Testis (tissue), 5 donors: ENCODE measurements at places on chromosomes 16 and 17.
A peak's percentile ranks its signal among the peaks of the same experiment; 100 is the strongest.

GRCh38 chr17:54839447-54839846 is 61.2 kb upstream of the TOM1L1 start:
- H3K27me3 ChIP-seq, result no peaks in the 10 kb centered on the region
- no peaks in the 10 kb centered on the region for H3K4me1 ChIP-seq
- no peak overlapping the region for H3K4me3 ChIP-seq
- H3K27ac ChIP-seq, result no peak overlapping the region
- no peaks in the 10 kb centered on the region for H3K36me3 ChIP-seq

- H3K4me3 ChIP-seq, result no peak overlapping the region
- H3K4me1 ChIP-seq, result peaks cover 4% of the 10 kb centered on the region
- DNase-seq, result no peak
- H3K27ac ChIP-seq, result no peak overlapping the region
Measured at GRCh38 chr16:87548046-87548445, 54.3 kb upstream of the JPH3 start.

DNA sequence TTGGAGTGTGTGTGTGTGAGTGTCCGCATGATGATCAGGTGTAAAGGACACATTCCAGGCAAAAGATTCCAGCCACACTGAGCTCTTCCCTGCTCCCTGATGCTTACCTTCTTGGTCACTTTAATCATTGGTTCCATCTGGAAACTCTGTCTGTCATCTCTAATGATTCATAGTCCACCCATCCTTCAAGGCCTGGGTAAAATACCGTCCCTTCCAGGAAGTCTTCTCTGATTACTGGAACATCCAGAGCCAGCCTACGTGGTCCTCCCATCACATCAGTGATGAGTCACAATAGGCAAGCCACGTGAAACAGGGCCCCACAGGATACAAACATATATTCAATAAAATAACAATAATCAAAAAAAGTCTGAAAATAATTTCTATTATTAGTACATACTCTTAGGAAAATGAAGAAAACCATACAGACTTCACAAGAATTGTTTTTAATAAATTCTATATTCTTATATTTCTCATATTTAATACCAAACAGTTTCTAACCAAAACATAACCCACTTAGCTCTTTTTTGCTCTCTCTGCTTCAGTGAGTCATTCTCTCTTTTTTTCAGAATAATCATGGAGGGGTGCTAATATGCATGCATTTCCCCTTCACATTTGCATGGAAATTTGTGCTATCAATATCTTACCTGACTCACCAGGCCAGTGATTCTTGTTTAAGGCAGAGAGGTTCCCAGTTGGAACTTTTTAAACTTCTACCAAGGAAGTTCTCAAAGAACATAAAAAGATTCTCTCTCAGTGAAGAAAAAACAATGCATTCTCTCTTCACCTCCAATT is 263.2 kb downstream of the TOX3 start:
- no peak for DNase-seq
- H3K36me3 ChIP-seq, result no peaks in the 10 kb centered on the region
- no peaks in the 10 kb centered on the region for H3K27me3 ChIP-seq
- H3K4me3 ChIP-seq, result no peak overlapping the region

- no peaks in the 10 kb centered on the region for H3K27me3 ChIP-seq
- peaks cover 12% of the 10 kb centered on the region for H3K4me1 ChIP-seq
- no peaks in the 10 kb centered on the region for H3K36me3 ChIP-seq
- H3K27ac ChIP-seq, result no peak overlapping the region
Measured at GRCh38 chr16:80718480-80719220, 85.7 kb downstream of the CDYL2 start.

DNA sequence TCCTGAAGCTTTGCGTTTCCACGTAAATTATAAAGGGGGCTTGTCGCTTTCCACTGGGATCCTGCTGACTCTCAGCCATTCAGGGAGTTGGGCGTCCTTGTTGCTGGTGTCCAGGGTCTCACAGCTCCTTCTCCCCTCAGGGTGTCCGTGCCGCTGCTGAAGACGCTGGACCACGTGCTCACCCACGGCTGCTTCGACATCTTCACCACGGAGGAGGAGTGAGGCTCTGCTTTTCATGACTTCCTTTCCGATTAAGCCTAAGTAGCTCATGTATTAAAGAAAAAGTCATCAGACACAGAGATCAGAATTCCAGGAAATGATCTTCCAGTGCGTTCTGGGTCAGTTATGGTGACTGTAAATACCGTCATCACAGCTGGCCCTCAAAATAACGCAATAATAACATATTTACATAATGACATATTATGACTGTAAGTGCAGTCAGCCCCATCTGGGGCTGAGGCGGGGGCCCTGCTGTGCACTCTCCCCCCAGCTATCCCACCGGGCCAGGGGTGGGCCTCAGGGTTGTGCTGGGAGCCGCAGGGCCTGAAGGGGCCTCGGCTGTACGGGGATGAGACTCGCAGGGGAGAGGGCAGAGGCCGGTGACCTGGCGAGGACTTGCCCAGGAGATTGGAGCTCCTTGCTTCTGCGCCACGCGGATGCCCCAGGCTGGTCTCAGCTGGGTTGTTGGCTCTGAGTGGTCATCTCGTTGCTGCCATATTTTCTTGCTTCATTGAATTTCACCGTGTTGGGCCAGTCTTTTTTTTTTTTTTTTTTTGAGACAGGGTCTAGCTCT is 92.9 kb upstream of the ZNF750 start:
- no peaks in the 10 kb centered on the region for H3K4me1 ChIP-seq
- H3K4me3 ChIP-seq, result no peak overlapping the region
- DNase-seq, result no peak
- H3K27ac ChIP-seq, result no peak overlapping the region

DNA sequence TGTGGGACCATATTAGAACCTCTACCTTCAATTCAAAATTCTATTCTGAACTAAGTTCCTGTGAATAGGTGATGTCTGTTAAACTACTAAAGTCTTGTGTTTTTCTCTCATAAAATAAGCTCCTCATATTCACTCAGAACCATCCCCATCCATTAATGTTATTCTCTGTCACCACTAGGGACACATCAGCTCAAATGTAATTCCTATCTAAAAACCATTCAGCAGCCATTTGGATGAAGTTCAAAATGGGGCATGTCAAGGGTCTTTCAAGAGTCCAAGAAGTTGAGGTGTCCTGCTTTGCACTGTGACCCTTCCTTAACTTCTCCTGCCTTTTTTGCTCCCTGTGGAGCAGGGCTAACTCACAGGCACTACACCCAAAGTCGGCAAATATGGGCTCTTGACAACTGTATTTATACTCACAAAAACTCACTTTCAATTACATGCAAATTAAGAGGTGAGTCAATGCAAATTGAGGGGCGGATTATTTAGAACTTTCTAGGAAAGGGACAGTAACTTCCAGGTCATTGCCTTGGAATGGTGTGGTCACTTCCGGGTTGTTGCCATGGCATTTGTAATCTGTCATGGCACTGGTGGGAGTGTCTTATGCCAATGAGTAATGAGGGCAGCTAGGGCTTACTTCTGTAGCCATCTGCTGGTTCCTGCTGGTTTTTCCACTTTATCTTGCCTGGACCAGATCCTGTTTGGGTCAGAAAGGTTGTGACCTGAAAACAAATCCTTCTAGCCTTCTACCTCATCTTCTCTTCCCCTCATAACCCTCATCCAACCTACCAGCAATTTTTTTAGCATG is 128.2 kb upstream of the COX10 start:
- H3K4me3 ChIP-seq, result no peak overlapping the region
- peak; percentile 67 for DNase-seq
- H3K36me3 ChIP-seq, result no peaks in the 10 kb centered on the region
- no peak overlapping the region for H3K27ac ChIP-seq
- no peaks in the 10 kb centered on the region for H3K4me1 ChIP-seq
